GM18507 (cell line): ENCODE measurements at places on chromosomes 5 and 9.

- no peak for DNase-seq
These were observed 291.1 kb downstream of the MLLT3 start for GRCh38 chr9:20331095-20331685.

GRCh38 chr9:69831611-69832010 lies 11.0 kb downstream of the CFAP95 start:
- no peak for DNase-seq

DNA sequence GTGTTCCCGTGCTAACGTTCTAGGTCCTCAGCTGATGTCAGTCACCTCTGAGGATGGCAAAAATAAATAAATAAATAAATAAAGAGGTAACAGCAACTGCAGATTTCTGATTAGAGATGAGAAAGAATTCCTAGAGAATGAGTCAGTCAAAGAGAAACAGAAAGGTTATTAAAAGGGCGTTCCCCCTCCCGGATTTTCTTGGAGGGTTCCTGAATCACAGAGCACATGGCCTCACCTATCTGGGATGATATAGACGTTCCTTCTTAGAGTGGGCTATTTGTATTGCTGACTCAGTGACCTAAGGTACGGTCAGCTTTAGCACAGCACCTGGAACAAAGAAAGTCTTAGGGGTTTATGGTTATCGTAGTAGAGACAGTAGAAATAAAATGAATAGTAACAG lies 30.6 kb downstream of the HTR4 start:
- DNase-seq: no peak

- no peak for DNase-seq
These were observed 40.1 kb downstream of the PPARGC1B start for GRCh38 chr5:149770236-149770635.

- DNase-seq: no peak
These were observed 7.1 kb upstream of the DOCK2 start for GRCh38 chr5:169629847-169630548.

DNA sequence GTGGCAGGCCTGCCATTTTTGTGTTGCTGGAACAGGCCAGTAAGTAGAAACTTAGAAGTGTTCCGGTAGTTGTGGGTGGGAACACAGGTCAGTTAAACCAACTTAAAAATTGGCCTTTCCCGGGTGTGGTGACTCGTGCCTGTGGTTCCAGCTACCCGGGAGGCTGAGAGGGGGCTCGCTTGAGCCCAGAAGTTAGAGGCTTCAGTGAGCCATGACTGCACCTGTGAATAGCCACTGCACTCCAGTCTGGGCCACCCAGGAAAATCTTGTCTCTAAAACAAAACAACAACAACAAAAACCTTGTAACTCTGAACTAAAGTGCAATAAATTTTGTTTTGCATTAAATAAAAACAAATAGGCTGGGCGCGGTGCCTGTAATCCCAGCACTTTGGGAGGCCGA lies 1.4 kb upstream of the NHP2 start:
- DNase-seq: no peak

GRCh38 chr9:26326563-26326962 lies 566.0 kb downstream of the CAAP1 start:
- no peak for DNase-seq

- DNase-seq: no peak
These were observed 137.8 kb upstream of the ANKH start for GRCh38 chr5:15009420-15009819.

GRCh38 chr5:83104021-83104420 lies 26.7 kb downstream of the XRCC4 start:
- no peak for DNase-seq

GRCh38 chr9:36144309-36145232 lies 8.0 kb downstream of the GLIPR2 start:
- DNase-seq: no peak

DNA sequence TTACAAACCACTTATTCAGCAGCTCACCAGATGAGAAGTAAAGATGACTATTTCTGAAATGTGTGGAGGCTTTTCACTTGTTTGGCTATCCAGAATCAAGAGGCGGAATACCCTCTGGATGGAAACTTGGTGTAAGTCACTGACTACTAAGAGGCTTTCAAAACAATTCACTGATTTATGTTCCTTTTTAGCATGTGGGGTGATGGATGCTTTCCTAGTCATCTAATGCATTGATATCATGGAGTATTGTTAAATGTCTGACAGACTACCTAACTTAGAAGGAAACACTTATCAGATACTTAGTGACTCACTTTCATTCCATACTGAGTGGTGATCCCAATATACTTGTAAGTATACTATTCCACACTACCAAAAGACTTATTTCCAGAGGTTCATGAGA lies 141.4 kb downstream of the PLK2 start:
- DNase-seq: no peak

DNA sequence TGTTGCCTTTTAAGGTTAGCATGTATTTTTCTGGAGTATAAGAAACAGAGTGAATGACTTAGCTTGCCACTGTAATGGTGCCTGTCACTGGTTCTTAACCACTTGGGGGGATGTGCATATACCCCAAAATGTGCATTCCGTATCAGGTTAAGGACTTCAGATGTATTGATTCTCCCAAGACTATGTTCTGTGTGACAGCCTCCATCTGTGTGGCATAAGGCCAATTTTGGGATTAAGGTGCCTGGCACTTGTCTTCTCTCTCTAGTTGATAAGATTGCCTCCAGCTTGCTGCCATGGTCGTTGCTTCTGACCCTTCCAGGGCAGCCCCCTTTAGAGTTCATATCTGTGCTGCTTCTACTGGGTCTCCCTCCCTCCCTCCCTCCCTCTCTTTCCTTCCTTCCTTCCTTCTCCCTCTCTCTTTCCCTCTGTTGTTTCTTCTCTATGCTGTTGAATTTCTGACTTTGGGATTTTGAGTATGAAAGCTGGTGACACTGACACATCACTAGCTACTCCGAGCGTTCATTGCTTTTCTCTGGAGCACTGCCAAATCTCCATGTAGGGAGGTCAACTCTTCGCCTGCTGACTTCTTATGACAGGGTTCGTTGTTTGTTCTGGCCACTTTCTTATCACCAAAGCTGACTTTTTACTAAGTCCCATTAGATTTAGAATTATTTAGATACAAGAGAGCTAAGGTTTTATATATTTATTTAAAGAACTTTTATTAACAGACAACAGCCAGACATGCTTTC lies 31.0 kb downstream of the TNFAIP8 start:
- no peak for DNase-seq

DNA sequence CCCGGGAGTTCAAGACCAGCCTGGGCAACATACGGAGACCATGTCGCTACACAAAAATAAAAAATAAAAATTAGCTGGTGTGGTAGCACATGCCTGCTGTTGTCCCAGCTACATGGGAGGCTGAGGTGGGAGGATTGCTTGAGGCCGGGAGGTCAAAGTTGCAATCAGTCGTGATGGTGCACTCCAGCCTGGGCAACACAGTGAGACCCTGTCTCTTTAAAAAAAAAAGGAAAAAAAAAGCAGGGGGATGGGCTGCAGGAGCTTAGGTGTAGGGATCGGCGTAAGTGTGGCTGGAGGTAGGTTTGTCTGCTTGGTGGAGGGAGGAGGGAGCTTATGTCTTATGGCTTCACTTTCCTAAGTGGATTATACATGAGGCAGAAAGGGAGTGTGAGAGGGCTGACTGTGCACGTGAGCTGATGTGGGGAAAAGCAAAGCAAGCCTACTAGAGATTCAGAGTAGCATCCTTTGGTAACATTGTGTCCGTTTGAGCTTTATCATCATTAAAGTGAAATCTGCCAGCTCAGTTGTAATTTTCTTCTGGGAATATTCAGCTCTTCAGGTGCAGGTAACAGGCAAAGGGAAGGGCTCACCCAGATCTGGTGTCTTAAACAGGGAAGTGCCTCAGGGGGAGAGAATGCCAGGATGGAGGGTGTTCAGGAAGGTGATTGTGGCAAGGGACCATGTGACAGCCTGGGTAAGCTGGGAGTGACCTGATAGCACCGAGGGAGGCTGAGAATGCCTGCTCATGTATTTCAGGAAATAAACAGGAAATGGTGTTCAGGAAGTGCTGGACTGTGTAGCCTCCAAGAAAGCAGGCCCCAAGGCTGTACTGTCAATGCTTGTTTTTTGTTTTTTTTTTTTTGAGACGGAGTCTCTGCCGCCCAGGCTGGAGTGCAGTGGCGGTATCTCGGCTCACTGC lies 17.6 kb upstream of the SETX start:
- no peak for DNase-seq

DNA sequence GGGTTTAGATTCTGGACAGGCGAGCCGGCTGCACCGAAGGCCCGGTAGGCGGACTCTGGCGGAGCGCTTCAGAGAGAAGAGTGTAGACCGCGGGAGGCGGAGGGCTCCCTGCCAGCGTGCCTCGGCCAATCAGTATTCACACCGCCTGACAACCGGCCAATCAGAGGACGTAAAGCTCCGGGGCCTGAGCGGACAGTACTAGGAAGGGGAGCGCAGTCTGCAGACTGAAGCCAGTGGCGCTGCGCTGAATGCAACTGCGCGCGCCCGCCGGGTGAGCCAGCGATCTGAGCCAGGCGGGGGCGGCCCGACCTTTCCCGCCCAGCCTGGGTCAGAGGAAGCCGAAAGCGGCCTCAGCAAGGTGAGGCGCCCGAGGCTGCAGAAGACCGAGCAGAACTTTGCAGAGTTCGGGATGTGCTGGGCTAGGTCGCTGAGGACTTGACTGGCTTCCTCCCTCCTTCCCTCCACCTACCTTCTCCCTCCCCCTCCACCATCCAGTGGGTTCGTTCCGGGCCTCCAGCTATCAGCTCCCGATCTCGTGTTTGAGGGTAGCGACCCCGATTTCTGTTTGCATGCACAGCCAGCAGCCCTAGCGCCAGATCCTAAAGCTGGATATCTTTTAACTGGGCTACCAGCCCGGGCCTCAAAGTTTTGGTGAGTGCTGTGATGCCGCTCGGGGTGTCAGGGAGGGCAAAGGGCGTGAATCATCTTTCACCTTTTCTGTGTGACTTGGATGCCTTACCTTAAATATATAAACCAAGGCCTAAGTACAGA lies at the start of gene DMRT2:
DMRT2 (plus strand) TSS at position 233 of the 771 bp plus-strand sequence. CDS start 1,257 bp downstream, outside the sequence.
- DNase-seq: no peak

DNA sequence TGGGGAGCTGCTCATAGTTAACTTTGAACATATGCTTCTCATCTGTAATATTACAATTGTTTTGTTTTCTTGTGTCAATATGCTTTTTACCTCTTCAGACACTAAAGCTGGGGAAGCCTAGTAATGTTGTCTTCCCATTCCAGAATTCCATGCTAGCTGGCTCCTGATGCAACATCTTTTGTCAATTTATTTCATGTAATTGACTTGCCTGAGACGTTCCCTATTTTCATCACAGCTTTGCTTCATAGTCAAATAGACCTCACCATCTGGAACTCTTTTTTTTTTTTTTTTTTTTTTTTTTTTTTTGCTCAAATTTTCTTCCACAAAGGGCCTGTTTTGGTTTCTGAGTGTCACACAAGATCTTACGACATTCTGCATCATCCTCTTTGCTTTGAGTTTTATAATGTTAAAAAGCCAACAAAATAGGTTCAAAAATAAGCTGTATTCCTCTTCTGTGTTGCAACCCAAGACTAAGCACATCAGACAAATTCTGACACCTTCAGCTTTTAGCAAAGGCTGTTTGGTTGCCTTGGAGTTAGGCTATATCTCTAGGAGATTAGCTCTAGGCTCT lies 235.2 kb downstream of the NR3C1 start:
- no peak for DNase-seq

- no peak for DNase-seq
These were observed 56.2 kb downstream of the CNTLN start for GRCh38 chr9:17191082-17191481.

- no peak for DNase-seq
These were observed 3.8 kb downstream of the BRINP1 start for GRCh38 chr9:119365291-119366027.

GRCh38 chr5:172648013-172648381 lies 6.9 kb downstream of the NEURL1B start:
- no peak for DNase-seq

GRCh38 chr5:172089298-172090117 lies 83.1 kb upstream of the FBXW11 start:
- DNase-seq: no peak

- DNase-seq: no peak
These were observed 8.3 kb upstream of the SEPTIN8 start for GRCh38 chr5:132785365-132785764.

- DNase-seq: no peak
These were observed 18.7 kb upstream of the ADAM19 start for GRCh38 chr5:157594257-157594656.

DNA sequence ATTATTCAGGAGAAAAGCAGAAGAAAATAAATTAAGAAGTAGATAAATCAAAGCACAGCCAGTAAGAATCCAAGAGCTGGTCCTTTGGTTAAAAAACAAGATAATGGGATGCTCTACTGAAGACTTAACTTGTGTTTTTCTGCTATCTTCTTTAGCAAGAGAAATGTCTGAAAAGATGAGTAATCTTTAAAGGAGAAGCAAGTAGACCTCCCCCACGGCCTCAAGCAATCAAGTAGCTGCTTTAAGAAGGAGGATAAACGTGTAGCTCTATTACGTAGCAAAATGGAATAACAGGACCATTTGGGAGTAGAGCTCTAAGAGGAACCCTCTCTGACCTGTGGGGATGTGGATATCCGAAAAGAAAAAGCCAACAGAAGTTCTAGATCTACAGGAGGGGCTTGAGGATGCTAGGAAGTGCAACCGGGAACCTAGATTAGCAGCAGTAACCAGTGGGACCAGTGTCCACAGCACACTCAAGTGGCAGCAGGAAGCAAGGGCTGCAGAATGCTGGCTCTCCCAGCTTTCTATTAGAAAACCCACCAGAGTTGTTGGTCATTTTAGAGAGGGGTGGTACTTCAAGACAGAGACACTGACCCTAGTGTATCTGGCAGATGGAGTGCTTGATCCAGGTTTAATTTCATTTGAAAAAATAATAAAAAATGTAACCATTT lies 185.4 kb downstream of the GABBR2 start:
- DNase-seq: no peak

GRCh38 chr5:146475906-146476305 lies 28.8 kb downstream of the TCERG1 start:
- DNase-seq: no peak

GRCh38 chr5:148684528-148684927 lies 30.2 kb upstream of the HTR4 start:
- DNase-seq: no peak

- peak; percentile 15 for DNase-seq
These were observed 91.4 kb upstream of the RANBP6 start for GRCh38 chr9:6106711-6107339.

GRCh38 chr5:135834639-135835529 lies at the start of gene SLC25A48:
TSS of gene SLC25A48 (plus strand) at chr5:135834663. CDS start at chr5:135834848, 185 bp downstream.
- peak; percentile 18 for DNase-seq

- DNase-seq: no peak
These were observed at the start of gene SLC6A18 for GRCh38 chr5:1225081-1225480. TSS of gene SLC6A18 (plus strand) at chr5:1225381. CDS start at chr5:1225478, 97 bp downstream.

DNA sequence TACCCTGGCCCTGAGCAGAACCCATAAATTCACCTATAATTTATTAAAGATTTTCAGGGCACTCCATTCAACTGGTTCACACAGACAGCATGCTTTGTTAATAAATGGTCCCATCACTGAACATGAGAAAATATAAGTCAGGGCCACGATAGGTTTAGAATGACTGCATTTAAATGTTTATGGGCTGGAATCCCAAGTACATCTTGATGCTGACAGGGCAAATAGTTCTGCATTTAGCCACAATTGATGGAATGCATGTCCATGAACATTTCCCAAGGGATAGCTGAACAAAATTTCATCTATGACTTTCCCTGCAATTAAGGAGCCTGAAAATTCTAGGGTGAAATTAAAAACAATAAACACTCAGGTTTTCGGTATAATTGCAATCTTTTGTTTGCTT lies 124.5 kb downstream of the CAAP1 start:
- DNase-seq: no peak
